ENCODE measurements at places on chromosomes 3 and 15. TPM values are rescaled to one million over a fixed set of nuclear protein-coding genes. Genes with fewer than 3 reads are reported as not detected.

The SPATA16 gene
- not detected for polyA plus RNA-seq

The CCR5 gene
- polyA plus RNA-seq, result not detected

The SLC28A1 gene
- not detected for polyA plus RNA-seq

The CPN2 gene
- polyA plus RNA-seq, result not detected

The ZMYND10 gene
- 5.2 TPM for polyA plus RNA-seq

The GPR27 gene
- polyA plus RNA-seq, result 67.8 TPM

The ZBTB20 gene
- polyA plus RNA-seq, result 2.9 TPM

The CPNE9 gene
- 0.32 TPM for polyA plus RNA-seq

The SPINK8 gene
- polyA plus RNA-seq, result not detected

The MME gene
- polyA plus RNA-seq, result 0.54 TPM

The C15orf39 gene
- polyA plus RNA-seq, result 0.44 TPM

The RTP1 gene
- 2.0 TPM for polyA plus RNA-seq

The SLC51A gene
- polyA plus RNA-seq, result 1.3 TPM

The FSD2 gene
- not detected for polyA plus RNA-seq

The GABRR3 gene
- not detected for polyA plus RNA-seq

The PLA1A gene
- not detected for polyA plus RNA-seq

The CDC25A gene
- 9.8 TPM for polyA plus RNA-seq

The CMSS1 gene
- 26.2 TPM for polyA plus RNA-seq

The SERP1 gene
- polyA plus RNA-seq, result 120 TPM

The MEIS2 gene
- 939 TPM for polyA plus RNA-seq

The C3orf62 gene
- polyA plus RNA-seq, result 18.0 TPM

The GOLGA8S gene
- polyA plus RNA-seq, result not detected

The PRR23A gene
- not detected for polyA plus RNA-seq

The GOLGA8T gene
- not detected for polyA plus RNA-seq

The CEP19 gene
- polyA plus RNA-seq, result 43.1 TPM

The ROPN1B gene
- 0.11 TPM for polyA plus RNA-seq

The SOX2 gene
- 7.2 TPM for polyA plus RNA-seq

The NRG4 gene
- 1.4 TPM for polyA plus RNA-seq

The GMPPB gene
- polyA plus RNA-seq, result 20.0 TPM

The SCG5 gene
- 116 TPM for polyA plus RNA-seq

The FAM3D gene
- polyA plus RNA-seq, result not detected
